Progenitor cell of endocrine pancreas (in vitro differentiated cells): ENCODE measurements at places on chromosomes 6 and 20. TPM values are rescaled to one million over a fixed set of nuclear protein-coding genes. Genes with fewer than 3 reads are reported as not detected.

DNA sequence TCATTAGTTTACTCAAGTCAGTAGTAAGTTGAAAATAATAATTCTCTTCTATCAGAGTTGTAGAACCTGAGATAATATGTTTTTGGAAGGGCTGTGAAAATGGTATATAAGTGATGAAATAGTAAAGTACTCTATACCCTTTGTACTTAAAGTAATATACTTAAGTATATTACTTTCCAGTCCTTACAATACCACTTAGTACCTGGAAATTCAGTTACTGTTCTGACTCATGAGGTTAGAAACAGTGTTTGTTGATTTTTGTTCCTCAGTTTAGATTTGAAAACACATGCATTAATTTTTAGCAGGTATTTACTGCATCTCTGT is 10.1 kb downstream of the TULP4 start:
- H3K4me3 ChIP-seq: no peak overlapping the region
- H3K27ac ChIP-seq: peak overlapping the region; percentile 14
- no peaks in the 10 kb centered on the region for H3K27me3 ChIP-seq
- no peak for DNase-seq
- H3K4me1 ChIP-seq: peaks cover 10% of the 10 kb centered on the region

- peaks cover 4% of the 10 kb centered on the region for H3K27me3 ChIP-seq
- H3K4me1 ChIP-seq: peaks cover 12% of the 10 kb centered on the region
- DNase-seq: no peak
- H3K4me3 ChIP-seq: no peak overlapping the region
These were observed 11.0 kb downstream of the LY86 start for GRCh38 chr6:6599468-6599873.

GRCh38 chr6:125859727-125860126 is 69.0 kb downstream of the NCOA7 start:
- H3K4me3 ChIP-seq: no peak overlapping the region
- H3K36me3 ChIP-seq: no peaks in the 10 kb centered on the region
- DNase-seq: no peak
- peaks cover 8% of the 10 kb centered on the region for H3K4me1 ChIP-seq

DNA sequence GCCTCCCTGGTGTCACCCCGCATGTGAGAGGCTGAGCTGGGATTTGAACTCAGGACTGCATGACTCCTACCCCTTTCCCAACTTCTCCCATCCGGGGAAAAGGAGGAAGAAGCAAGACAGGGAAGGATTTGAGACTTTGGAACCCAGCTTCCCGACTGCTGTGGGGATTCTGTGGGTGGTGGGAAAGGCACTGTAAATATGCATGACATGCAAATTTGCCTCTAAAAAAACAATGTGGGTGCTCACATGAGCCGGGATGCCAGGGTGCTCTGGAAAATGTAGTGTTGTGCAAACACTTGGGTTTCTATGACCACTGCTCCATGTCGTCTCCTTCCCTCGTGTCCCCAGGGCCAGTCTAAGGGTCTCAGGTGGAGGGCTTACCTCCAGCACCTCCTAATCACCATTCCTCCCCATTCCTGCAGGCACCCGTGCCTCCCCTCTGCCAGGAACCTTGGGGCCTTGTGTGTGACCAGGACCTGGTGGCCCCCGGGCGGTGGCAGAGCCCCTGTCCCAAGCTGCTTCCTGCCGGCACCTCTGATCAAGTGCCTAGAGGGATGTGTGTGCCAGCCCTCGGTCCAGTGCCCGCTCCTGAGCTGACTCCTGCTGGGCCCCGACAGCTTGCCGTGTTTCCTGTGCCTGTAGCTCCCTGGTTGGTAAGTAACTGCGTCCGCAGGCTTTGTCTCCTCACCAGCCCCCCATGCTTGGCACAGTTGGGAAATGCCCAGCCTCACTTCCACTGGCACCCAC is 60.7 kb downstream of the DLGAP4 start:
- H3K27me3 ChIP-seq: peaks cover 15% of the 10 kb centered on the region
- DNase-seq: no peak
- H3K36me3 ChIP-seq: no peaks in the 10 kb centered on the region
- H3K4me3 ChIP-seq: no peak overlapping the region
- no peaks in the 10 kb centered on the region for H3K4me1 ChIP-seq

DNA sequence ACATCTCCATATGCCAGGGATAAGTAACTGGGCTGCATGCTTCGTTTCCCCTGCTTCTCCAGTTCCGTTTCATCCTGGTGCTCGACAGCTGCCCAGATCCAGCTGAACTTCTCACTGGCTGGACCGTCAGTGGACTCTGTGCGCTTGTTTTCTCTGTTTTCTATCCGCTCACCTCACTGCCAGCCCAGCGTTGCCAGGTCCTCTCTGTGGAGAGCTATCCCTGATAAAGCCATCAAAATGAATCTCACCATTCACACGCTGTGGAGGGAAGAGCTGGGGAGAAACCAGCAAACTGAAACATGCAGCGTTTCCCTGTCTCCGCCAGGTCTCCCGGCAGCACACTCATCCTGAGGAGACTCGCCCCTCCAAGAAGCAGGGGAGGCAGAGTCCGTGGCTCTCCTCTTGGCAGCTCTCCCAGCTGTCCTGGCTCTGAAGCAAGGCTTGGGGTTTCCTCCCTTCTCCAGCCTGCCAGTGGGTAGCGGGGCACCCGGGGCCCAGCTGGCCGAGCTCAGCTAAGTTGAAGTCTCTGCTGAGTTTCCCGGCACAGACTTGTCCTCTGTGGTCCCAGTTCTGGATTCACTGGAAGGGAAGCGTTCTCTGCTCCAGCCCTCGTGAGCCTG is 160.9 kb downstream of the DTNBP1 start:
- no peak for DNase-seq
- H3K27ac ChIP-seq: no peak overlapping the region
- peaks cover 32% of the 10 kb centered on the region for H3K36me3 ChIP-seq
- no peak overlapping the region for H3K4me3 ChIP-seq
- H3K27me3 ChIP-seq: no peaks in the 10 kb centered on the region

DNA sequence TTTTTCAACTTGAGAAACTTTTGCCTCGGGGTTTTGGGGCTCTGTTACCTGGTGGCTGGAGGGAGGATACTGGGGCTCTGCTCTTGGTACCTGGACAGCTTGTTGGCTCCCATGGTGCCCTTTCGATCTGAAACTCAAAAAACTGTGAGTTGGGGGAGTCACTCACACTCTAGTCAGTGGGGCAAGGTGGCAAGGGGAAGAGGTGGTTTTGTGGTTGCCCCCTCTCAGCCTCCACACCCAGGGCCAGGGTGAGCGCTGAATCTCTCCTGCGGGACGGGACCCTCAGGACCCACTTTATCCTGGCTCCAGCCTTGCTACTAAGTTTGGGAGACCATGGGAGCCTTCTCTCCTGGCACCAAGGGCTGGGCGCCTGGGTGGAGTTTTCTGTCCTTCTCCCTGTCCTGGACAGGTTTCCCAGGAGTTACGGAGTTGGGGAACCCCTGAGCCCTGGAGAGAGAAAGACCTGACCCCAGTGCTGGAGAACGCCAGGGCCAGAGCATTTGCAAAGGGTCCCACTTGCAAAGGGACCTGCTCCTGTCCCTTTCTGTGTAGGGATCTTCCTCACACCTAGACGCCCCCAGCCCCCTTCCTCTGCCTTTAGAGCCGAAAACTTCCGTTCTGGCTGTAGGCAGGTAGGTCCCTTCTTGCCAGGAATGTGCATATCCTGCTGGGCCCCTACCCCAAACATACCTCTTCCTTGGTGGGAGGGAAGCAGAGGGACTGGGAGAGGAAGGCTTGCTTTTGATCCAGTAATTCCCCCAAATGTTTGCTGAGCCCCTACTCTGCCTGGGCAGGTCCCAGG is 2.9 kb downstream of the FOXP4 start:
- peaks cover 9% of the 10 kb centered on the region for H3K36me3 ChIP-seq
- no peak for DNase-seq
- H3K27me3 ChIP-seq: no peaks in the 10 kb centered on the region

- H3K36me3 ChIP-seq: no peaks in the 10 kb centered on the region
- H3K27me3 ChIP-seq: peaks cover 12% of the 10 kb centered on the region
- H3K4me3 ChIP-seq: no peak overlapping the region
- H3K4me1 ChIP-seq: peaks cover 2% of the 10 kb centered on the region
- H3K27ac ChIP-seq: no peak overlapping the region
These were observed 223.0 kb downstream of the QKI start for GRCh38 chr6:163637524-163637923.

GRCh38 chr20:37455659-37456058 is 65.4 kb upstream of the NNAT start:
- no peak for DNase-seq
- no peaks in the 10 kb centered on the region for H3K36me3 ChIP-seq
- no peak overlapping the region for H3K4me3 ChIP-seq

- no peak overlapping the region for H3K27ac ChIP-seq
- no peaks in the 10 kb centered on the region for H3K27me3 ChIP-seq
- no peaks in the 10 kb centered on the region for H3K36me3 ChIP-seq
- DNase-seq: no peak
These were observed 426.5 kb upstream of the RNF217 start for GRCh38 chr6:124535746-124536145.

GRCh38 chr20:59661621-59662020 is 57.3 kb downstream of the PHACTR3 start:
- no peak overlapping the region for H3K27ac ChIP-seq
- DNase-seq: no peak
- peaks cover 2% of the 10 kb centered on the region for H3K36me3 ChIP-seq
- no peak overlapping the region for H3K4me3 ChIP-seq

DNA sequence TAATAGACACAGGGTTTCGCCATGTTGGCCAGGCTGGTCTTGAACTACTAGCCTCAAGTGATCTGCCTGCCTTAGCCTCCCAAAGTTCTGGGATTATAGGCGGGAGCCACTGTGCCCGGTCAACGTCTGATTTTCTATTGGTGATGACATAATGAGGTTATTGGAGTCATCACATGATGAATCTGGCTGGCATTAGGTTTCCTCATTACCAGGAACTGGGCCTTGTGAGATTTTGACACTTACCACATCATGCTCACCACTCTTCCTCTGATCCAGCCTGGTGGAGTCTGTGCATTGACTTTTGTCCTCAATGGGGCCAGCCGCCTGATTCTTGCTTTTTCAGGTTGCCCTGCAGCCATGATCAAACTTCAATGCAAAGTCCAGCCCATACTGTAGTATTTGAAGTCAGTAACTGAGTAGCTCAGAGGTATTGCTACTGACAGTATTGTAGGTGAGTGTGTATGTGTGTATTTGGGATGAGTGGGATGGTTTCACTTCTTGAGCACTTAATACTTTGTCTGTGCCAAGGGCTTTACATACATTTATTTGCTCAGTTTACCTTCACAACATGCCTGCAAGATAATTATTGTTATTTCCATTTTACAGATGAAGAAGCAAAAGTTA is 16.0 kb downstream of the ANKS1A start:
- no peak for DNase-seq
- no peak overlapping the region for H3K4me3 ChIP-seq
- H3K27me3 ChIP-seq: no peaks in the 10 kb centered on the region

The NRN1 gene
- not detected in 2 replicates for total RNA-seq

The MUCL3 gene
- total RNA-seq: 0.05 TPM in 1 of 2 replicates, not detected in the other

The RSPH4A gene
- 5.4 and 6.3 TPM in 2 replicates for total RNA-seq
